GM19239 (cell line): ENCODE measurements at places on chromosomes 6 and 20.
A peak's percentile ranks its signal among the peaks of the same experiment; 100 is the strongest.

DNA sequence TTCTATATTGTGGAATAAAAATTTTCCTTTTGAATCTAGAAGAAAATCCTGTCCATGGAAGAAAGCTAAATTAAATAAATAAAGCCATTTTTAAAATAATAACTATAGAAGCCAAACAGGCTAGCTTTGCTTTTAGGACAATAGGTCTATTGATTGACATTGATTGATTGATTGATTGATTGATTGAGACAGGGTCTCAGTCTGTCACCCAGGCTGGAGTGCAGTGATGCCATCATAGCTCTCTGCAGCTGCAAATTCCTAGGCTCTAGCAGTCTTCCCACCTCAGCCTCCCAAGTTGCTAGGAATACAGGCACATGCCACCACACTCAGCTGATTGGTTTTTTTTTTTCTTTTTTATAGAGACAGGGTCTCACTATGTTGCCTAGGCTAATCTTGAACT is 97.9 kb downstream of the COL12A1 start:
- no peak for DNase-seq

DNA sequence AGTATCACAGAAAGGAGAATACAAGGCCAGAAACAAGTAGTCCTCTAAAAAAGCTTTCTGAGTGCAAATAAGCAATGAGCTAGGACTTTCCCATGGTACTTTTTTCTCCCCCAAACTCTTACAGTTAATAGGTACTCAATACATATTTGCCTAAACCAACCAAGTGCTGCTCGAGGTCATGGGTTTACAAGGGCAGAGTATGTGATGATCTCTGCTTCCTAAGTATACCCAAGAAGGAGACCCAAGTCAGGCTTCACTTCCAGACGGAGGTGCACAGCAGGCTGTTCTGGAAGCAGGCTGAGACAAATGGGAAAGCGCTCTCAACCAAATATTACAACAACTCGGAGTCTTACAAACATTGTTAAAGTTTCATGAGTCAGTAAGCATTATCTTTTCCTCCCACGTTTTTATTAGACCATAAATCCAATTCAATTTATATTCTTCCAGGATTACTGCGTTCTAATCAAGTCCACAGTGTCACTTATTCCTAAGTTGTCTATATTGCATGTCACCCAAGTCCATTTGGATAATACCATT is 8.1 kb downstream of the FYN start:
- DNase-seq: no peak

DNA sequence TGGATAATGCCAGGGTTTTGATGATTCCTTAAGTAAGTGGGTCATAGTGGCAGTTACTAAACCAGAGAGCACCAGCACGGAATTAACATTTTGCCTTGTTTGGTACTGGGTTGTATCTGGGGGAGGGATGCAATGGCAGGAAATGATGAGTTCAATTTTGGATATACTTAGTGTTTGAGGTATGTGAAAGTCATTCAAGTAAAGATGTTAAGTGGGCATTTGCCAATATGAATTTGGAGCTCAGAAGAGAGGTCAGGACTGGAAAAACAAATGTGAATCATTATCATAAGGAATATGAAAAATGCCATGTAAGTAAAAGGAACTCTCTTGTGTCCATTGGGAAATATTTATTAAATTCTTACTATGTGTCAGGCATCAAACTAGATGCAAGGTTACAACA is 6.2 kb downstream of the PXT1 start:
- no peak for DNase-seq

DNA sequence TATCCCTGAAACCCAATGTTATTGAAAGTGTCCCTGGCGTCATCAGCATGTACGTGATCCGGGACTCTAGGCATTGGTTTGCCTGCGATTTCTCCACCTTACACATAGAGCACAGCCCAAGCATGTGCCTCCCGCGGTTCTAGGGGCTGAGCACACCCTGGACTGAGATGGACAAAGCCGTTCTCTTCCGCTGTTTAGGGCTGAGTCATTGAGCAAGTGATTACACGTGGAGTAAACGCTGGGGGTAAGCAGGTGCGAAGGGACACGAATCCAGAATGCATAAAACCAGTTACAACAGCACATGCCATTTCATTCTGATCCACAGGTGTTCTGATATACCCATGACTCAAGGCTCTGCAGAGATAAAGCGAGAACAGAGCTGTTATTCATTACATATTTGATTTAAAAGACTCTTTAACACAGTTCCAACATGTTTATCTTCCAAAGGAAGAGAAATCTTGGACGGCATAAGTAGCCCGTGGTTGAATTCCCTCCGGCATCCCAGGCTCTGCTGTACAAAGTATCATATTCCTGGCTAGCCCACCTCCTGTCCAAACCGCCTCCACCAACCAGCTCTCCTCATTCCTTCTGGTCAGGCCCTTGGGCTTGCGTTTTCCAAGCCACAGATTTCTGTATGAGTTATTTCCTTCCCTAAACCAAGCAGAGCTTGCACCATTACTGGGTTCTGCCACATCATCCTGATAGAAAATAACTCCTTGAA is 36.1 kb upstream of the THBS2 start:
- DNase-seq: no peak

GRCh38 chr6:109834131-109834530 is 143.0 kb downstream of the FIG4 start:
- no peak for DNase-seq

- DNase-seq: peak; percentile 48
Observed at GRCh38 chr6:44073612-44074438, 53.4 kb downstream of the MRPL14 start.

DNA sequence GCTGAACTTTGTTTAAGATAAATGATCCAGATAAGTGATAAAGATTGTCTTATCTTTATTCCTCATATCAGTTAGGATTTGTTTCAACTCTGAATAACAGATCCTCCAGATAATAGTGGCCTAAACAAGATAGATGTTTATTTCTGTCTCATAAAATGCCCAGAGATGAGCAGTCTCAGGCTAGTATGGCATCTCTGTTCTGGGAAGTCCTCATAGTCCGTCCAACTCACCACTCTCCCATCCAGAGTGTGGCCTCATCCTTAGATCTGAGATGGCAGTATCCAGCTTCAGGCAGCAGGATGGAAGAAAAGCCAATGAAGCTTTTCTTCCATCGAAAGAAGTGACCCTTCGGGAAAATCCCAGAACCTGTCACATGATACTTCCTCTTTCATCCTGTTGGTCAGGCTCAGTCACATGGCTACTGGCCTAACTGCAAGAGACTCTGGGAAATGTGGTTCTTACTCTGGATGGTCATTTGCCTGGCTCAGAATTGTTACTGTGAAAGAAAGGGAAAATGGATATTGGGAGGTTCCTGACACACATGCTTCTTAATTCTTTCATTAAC is 29.4 kb upstream of the TAGAP start:
- DNase-seq: no peak

GRCh38 chr20:61628901-61629601 is 377.0 kb downstream of the CDH4 start:
- DNase-seq: no peak

GRCh38 chr6:87066449-87067333 is 28.2 kb downstream of the CGA start:
- DNase-seq: peak; percentile 29

DNA sequence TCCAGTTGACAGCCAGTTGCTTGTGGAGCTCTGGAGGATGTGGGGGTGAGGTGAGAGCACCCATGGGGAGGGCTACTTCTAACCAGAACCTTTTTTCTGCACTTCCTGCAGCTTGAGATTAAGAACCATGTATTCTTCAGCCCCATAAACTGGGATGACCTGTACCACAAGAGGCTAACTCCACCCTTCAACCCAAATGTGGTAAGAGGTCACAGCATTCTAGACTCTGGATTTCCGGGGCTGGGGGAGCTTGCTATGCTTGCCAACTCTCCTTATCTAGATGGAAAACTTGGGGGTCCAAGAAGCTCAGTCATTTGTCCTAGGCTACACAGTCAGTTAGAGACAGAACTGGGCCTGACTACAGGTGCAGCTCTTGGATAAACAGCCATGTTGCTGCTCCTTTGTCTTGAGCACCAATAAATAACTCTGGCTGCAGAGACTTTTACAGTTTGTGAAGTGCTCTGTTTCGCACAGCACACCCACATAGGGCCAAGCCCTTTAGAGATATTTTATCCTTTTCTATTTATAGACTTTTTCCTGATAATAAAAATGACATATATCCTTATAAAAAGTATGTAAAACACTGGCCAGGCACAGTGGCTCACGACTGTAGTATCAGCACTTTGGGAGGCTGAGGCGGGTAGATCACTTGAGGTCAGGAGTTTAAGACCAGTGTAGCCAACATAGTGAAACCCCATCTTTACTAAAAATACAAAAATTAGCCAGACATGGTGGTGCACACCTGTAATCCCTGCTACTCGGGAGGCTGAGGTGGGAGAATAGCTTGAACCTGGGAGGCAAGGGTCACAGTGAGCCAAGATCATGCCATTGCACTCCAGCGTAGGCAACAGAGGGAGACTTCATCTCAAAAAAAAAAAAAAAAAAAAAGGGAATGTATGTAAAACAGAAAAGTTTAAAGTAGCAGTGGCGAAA is 10.6 kb upstream of the IFT52 start:
- no peak for DNase-seq

DNA sequence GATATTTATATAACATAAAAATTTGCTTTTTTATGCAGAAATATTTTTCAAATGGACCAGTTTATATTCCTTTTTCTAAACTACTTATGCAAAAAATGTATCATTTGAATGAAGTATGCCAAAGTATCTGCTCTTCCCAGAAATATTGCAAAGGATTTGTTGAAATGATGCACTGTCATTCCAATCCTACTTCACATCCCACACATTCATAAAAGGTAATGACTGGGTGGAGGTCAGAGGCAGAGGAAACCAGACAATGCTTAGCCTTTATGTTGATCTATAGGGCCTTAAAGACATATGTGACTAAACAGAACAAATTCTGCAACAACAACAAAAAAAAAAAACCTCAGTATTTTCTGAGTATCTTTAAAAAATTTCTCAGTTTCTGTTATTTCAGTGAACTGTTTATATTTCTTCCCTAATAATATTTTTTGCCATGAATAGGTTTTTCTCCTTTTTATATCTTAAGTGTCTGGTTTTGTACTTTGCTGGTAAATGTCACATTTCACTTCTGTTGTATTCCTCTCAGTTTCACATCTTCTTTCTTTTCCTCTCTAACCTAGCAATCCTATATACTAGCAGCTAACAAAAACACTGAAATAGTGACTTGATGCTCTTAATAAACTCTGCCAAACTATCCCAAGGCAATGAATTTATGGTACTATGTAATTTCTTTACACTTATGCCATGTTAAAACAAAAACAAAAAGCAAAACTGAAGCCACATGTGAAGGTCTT is 374.1 kb downstream of the BCKDHB start:
- DNase-seq: no peak

GRCh38 chr20:1357921-1358671 is 29.2 kb upstream of the SDCBP2 start:
- no peak for DNase-seq

DNA sequence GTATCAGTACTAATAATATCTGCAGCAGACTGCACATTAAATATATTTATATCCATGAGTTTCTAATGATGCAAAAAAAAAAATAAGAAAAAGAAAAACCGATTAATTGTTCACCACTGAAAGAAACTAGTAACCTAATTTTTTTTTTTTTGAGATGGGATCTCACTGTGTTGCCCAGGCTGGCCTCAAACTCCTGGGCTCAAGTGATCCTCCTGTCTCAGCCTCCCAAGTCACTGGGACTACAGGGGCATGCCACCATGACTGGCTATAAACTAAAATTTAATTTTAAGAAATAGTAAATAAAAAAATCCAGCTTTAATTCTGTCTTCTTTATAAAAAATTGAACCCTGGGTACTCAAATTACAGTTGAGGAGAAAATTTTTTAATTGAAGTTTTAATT is 358.2 kb downstream of the QKI start:
- no peak for DNase-seq

DNA sequence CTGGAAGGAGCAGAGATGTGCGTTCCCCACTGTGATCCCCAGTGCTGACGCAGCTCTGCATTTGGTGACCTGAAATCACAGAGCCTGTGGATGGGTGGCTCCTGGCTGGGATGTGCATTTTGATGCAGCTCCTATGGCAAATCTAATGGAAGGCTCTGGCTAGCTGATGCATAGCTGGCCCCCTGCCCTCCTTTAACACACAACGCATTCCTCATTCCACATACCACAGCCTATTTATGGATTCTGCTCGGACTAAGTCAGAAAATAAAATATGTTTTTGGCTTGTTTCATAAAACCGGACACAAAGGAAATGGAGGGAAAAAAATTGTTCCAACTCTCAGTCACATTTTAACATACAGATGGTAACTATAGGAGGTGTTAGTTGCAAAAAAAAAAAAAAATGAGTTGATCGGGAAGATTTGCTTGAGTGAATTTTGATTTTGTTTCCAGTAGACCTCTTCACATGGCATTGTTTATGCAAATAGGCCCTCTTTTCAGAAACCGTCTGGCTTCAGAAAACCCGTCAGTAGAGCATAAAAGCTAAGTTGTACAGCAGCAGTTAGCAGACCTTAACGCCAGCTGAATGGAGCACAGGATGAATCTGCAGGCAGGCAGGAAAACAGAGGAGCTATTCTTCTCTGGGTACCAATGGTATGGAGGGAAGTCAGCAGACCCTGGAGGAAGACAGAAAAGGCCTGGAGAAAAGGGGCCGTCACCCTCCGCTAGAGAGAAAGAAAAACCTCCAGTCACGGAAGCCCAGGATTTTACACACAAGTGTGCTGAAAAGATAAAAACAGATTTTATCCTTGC is 215.4 kb downstream of the HDGFL1 start:
- DNase-seq: no peak

GRCh38 chr6:6694368-6694780 is 105.9 kb downstream of the LY86 start:
- no peak for DNase-seq

DNA sequence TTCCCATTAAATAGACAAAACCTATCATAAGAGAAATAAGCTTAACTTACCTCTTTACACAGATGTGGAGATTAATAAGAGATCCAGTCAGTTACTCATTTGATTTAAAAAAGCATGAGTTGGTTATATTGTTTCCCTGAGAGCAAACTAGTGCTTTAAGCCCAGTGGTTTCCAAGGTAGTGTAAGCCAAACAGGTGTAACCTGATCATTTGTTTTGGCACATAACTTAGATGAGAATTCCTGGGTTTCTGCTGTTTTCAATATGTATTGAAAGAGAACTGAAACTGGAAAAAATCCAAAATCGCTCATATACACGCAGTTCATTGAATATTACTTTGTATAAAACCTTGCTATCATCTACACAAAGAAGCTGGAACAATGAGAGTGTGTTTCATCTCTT is 30.5 kb upstream of the SMIM8 start:
- DNase-seq: no peak

DNA sequence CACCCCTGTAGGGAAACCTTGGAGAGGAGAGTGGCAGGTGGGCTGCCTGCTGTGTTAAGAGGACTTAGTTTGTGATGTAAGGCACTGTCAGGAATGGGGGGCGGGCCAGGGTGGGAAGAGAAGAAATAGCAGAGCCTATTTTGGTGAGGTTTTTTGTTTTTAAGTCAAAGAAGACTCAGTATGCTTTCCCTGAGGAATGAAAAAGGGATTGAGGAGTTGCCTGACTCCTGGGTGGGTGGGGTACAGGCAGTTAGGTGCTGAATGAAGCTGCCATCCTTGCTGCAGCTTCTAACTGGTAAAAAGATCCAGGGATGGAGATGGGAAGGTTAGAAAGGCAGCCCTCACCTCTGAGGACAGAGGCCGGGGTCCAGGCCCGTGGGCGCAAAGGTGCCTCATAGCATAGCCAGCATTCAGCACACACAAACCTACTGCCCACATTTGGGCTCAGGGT is 37.9 kb downstream of the PLCG1 start:
- no peak for DNase-seq
